ENCODE measurements at places on chromosomes 7 and 10.
A peak's percentile ranks its signal among the peaks of the same experiment; 100 is the strongest.

DNA sequence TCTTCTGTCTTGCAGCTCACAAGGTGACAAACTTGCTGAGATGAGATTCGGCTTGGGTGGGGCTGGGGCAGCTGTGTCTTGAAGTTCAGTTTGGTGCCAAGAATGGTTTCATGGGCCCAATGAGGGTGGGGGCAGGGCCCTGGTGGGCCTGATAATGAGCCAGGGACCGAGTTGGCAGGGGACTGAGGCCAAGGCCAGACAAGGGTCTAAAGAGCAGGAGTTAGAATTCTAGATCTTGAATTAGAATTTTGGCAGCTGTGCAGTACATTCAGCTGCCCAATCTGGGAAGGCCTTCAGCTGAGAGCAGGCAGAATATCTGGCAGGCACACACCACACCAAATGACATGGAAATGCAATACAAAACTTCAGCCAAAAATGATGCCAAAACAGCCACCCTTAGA, 1.5 kb upstream of the JAZF1 start:
- DNase-seq, result no peak

DNA sequence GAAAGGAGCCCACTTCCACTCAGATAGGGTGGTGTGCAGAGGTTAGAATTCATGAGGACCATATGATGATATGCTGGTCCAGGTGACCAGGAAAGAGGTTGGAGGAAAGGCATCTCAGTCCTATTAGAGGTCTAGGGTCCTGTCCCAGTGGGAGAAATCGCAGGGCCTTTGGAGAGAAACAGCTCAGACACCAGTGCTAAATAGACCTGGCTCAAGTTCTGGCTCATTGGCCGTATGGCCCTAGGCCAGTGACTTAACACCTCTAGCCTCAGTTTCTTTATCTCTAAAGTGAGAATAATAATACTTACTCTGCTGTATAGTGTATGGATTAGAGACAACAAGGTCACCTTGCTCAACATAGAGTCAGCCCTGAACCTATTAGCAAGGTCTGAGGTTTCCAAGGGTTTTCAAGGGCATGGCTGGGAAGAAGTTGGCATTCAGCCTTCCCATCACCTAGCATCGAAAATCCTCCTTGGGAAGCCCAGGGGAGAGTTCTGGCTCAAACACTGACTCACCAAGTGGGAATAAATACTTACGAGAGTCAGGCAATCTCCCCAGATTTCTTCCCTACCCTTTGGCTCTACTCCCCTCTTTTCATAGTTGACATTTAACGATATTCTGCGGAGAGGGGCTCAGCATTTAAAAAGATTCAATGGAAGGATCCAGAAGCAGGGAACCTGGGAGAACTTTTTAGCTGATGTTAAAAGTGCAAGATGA, 473.1 kb upstream of the PODXL start:
- DNase-seq, result no peak

DNA sequence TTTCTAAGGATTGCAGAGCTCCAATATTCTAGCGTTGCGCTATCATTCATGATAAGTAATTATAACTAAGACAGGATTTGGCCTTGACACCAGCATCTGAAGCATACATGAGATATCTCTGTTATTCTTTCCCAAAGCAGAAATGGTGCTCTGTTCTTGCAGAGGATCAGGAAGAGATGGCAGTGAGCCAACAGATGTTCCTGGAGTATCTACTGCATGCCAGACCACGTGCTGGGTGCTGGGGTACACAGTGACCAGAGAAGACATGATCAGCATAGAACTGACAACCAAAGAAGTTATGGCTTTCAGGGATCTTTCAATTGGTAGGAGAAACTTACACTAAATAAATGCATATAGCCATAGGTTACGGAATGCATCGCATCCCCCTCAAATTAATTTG, 63.7 kb upstream of the PLXNA4 start:
- no peak for DNase-seq

- no peak for DNase-seq
Observed at GRCh38 chr7:143518521-143518920, 40.8 kb downstream of the TAS2R41 start.

DNA sequence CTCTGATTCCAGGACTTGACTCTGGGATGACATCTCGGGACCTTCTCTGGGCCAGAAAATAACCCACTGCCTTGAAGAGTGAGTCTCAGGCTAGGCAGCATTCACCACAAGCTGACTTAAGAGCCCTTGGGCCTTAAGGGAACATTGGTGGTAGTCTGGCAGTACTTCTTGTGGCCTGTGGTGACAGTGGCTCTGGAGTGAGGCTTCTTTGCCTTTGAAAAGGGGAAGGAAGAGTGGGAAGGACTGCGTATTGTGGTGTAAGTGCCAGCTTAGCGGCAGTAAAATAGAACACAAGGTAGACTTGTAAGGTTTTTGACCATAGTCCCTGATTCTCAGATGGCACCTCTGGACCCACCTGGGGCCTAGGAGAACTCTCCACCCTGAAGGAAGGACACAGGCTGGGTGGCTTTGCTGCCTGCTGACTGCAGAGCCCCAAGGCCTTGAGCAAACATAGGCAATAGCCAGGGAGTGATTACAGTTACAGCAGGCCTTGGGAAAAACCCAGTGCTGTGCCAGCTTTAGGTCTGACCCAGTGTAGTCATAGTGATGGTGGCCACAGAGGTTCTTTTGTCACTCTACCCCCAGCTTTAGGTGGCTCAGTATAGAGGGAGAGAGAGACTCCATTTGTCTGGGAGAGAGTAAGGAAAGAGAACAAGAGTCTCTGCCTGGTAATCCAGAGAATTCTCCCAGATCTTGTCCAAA, 483.9 kb downstream of the SH2D4B start:
- DNase-seq, result no peak

GRCh38 chr10:58241346-58241745, 26.3 kb downstream of the IPMK start:
- DNase-seq, result no peak

DNA sequence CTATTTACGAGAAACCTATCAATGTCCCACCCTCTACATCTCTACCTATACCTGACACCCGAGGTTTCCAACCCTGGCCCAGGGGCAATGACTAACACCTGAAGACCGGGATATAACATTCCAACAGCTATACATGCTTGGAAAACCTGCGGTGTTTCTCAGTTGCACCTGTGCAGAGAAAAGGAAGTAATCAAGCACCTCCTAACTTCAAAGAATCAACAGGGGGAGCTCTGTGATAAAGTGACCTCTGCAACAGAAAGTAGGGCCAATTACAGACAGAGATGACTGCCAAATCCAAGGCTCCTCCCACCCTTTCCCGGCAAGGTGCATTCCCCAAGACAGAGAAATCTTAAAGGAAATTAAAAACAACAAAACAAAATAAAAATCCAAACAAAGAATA, 41.3 kb downstream of the CCDC6 start:
- peak; percentile 37 for DNase-seq

DNA sequence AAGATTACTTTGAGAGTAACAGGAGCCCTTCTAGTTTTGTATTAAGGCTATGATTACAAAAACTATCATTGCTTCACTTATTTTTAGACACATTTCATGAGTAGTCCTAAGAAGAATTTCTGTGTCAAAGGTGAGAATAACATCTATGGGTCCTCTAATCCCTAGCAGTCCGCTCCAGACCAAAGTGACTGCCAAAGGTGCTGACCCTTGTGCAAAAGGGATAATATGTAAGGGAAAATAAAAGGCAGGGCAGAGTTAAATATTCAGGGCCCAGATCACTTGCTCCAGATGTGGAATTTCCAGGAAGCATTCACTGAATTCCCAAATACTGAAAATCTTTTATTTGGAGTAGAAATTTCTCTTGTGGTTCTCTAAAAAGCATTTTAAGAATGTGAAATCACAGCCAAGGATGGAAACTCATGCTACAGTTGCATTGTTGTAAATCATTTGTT, 29.3 kb downstream of the RHOBTB1 start:
- no peak for DNase-seq

DNA sequence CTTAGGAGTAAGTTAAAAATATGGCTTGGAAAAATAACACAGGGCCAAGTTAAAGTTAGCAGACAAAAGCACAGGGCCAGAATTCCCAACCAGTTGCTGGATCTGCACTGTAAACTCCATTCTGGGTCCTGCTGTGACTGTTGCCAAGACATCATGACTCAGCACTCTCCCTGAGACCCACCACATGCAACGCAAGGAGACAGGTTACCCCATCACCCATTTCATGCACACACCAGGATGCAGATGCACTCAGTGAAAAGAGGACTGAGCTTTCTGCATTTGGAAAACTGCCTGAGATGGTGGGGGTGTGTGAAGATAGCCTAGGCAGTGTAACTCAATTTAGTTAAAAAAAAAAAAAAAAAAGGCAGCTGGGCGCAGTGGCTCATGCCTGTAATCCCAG, 97.6 kb upstream of the ZNF438 start:
- no peak for DNase-seq

DNA sequence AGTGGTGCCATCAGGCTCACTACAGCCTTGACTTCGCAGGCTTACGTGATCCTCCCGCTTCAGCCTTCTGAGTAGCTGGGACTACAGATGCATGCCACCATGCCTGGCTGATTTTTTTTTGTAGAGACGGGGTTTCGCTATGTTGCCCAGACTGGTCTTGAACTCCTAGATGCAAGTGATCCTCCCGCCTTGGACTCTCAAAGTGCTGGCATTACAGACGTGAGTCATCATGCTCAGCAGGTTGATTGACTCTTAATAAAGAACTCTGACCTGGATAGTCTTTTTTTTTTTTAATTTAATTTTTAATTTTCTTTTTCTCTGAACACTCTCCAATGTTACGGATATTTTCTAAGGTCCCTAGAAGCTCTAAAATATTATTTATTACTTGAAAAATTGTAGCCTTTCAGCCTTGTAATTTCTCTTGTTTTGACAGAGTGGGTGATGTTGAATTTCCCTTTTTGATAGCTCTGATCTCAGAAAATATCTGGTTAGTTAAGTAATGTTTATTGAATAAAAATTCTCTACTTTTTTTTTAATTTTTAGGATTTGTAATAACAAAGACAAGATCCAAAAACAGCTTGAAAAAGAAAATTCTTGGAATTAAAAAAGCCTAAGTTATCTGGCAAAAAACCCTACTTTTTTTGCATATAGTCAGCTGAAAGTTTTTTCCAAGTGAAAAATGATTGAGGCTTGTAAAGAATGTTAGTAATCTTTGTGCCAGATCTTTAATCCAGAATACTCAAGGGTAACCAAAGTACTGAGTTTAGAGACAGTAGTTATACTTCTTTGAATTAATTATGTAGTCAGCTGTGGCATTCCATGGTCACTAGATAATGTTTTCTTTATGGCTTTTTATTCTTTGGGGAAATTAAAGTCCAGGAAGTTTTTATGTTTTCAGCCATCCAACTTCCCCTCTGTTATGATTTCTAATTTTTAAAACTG, 26.7 kb downstream of the TBC1D12 start:
- DNase-seq, result no peak

DNA sequence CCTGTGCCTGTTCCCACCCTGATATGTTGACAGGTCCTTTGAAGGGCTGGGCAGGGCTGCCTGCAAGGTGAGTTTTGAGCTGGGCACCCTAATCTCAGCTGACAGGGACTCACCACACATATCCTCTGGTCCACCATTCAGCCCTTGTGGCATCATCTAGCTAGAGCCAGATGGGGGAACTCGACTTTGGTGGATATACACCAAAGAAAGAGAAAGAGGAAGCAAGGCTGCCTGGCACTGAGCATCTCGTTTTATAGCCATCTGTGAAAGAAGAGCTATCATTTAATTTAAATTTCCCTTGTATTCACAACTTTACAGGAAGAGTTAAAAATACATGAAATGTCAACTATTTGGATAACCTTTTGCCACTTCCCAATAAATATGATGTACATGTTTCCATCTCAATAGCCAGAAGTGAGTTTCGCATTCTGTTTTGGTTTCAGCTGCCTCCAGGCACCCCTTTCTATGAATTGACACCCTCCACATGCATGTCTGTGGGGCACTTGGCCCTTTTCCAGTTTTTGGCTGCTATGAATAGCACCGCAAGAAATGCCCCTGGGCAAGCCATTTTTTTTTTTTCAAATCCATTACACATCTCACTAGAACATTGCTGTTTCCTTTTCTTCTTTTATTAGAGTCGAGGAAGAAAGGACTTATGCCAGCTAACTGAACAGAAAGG, 22.9 kb upstream of the GRB10 start:
- no peak for DNase-seq

DNA sequence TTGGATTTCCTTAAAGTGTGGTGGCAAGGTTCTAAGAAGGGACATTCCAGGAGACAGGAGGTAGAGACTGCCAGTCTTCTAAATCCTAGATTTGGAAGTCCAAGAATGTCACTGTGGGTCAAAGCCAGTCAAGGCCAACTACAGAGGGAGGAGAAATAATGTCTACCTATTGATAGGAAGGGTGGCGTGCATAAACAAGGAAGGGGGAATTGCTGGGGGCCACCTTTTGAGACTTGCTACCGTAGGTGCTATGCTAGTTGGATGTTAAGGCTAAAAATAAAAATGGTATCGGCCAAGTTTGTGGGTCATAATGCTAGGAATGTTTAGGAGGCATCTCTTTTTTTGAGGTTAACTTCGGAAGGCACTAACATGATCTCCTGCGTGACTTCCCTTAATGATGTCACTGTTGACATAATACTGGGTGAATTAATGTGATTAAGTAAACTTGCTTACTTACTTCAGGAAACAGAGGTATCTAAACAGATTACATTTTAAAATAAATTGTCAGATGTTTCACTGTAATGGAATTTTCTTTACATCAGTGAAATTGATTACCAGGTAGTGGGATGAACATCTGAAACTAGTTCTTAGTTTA, 4.8 kb downstream of the BTRC start:
- DNase-seq, result no peak

DNA sequence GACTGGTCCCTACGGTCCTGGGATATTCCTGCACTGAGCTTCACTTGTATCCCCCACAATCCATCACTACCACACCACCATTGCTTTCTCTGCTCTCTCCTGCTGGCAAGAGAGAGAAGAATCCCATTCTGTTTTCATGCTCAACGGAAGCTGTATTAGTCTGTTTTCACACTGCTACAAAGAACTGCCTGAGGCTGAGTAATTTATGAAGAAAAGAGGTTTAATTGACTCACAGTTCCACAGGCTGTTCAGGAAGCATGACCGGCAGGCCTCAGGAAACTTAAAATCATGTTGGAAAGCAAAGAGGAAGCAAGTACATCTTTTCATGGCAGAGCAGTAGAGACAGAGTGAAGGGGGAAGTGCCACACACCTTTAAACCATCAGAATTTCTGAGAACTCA, 260.4 kb upstream of the LYZL1 start:
- DNase-seq, result no peak

GRCh38 chr10:120514035-120514620, 57.1 kb downstream of the PLPP4 start:
- DNase-seq, result no peak

DNA sequence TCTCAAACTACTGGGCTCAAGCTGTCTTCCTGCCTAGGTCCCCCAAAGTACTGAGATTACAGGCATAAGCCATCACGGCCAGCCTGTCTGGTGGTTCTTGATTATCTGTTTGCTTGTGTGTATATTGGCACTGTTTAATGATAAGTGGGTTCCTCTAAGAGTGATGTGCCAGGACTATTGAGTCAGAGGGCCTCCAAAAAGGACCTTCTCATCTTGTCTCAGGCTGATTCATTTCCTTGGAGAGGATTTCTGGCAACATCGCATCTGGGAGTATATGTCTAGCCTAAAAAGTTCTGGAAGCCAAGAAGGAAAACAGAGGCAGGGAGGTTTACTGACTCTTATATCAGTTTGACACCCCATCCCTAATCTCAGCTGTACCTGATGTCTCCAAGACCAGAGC, 27.1 kb upstream of the AKAP9 start:
- DNase-seq, result no peak

Data from GM10248 (cell line).